ENCODE measurements at places on chromosomes 13 and 19. TPM values are rescaled to one million over a fixed set of nuclear protein-coding genes. Genes with fewer than 3 reads are reported as not detected.

DNA sequence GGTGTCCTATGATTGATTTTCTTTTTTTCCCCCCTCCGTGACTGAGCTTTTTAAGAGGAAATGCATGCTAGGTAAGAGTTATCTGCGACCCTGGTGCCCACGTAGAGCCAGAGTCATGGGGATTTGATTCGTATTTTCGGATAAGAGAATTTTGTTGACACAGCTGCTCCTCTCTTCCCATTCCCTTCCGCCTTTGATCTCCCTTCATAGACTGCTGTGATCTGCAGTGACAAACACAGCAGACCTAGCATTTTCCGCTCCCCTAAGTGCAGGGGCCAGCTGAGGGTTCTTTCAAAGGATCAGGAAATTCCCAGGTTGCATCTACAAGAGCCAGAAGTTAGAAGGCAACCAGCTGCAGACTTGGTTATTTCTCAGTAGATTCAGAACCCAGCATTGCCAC is 70.5 kb downstream of the ZNF568 start:
- no peak for DNase-seq

GRCh38 chr19:14654786-14655560 is 19.7 kb downstream of the ADGRE3 start:
- no peak for DNase-seq

DNA sequence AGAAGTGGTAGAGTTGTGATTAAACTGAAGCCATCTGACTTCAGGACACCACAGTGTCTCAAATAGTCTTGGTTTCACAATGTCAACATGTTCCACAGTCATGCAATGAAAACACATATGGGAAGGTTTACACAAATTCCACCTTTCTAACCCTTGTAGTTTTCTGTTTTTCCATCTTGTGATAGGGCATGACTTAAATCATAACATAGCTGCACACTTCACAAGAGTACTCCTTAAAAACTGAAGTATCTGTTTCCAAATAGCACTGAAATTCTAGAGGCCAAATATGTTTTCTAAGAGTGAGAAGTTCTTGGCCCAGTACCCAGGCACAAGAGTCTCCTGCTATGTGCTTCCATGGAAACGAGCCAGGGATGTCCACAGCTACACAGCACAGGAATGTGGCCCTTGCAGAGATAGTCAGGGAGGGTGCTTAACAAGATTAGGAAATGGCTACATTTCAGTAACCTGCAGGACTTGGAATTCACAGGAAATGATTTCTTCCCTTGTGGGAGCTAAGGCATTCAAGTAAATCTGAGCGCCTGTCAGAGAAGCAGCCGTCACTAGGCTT is 269.1 kb downstream of the NDFIP2 start:
- DNase-seq, result peak; percentile 53

ZNF560 gene
- 0.01 TPM for polyA plus RNA-seq

CYP2A6 gene
- not detected for polyA plus RNA-seq

CPAMD8 gene
- polyA plus RNA-seq, result 77.9 TPM

ZNF578 gene
- 1.8 TPM for polyA plus RNA-seq
